ENCODE measurements at places on chromosomes 1 and 21.

DNA sequence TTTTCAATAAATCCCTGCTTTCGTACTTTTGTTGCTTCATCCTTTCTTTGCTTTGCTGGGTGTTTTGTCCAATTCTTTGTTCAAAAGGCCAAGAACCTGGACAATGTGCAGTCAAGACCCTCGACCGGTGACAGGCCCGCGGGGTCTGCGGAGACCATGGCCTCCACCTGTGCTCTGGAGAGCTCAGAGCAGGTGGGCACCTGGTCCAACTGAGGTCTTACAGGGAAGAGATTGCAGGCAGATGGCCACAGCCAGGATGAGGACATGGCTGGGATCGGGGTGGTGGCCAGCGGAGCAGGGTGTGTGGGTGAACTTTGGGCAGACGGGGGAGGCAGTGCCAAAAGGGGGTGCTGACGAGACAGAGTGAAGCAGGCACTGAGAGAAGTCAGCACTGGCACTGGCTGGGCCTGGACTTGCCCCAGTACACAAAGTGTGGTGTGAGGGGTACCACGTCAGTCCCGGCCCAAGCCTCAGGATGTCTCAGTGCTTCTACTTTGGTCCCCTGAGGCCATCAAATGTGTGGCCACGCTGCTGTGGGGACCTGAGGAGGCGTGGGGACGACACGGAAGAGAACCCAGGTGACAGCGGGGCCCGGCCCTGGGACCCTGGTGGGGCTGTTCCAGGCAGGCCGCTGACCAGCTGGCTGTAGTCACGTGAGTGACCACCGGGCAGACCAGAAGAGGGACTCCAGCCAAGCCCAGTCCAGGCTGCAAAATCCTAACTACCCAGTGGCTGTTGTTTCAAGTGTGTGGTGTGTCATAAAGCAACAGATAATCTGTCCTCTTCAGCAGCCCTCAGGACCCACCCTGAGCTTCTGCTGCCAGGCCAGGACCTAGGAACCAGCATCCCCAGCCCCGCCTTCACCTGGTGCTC is 10.4 kb upstream of the CCDC27 start:
- no peak for DNase-seq

DNA sequence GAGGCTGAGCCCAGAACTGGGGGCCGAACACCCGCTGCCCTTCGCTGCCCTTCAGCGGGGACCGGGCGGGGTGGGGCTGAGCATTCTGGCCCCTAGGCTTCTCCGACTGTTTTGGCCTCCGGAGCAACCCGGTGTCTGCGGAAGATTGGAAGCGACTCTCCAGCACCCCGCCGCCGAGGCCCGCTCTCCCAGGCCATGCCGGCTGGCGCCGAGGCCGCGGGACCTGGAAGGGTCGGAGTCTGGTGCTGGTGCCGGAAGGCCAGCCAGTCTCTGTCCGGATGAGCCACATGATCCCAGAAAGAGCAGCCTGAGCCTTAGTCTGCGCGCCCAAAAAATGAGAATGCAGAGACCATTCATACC is 272.0 kb downstream of the FOXD2 start:
- no peak for DNase-seq

GRCh38 chr1:193905288-193906085 is 719.1 kb upstream of the B3GALT2 start:
- no peak for DNase-seq

DNA sequence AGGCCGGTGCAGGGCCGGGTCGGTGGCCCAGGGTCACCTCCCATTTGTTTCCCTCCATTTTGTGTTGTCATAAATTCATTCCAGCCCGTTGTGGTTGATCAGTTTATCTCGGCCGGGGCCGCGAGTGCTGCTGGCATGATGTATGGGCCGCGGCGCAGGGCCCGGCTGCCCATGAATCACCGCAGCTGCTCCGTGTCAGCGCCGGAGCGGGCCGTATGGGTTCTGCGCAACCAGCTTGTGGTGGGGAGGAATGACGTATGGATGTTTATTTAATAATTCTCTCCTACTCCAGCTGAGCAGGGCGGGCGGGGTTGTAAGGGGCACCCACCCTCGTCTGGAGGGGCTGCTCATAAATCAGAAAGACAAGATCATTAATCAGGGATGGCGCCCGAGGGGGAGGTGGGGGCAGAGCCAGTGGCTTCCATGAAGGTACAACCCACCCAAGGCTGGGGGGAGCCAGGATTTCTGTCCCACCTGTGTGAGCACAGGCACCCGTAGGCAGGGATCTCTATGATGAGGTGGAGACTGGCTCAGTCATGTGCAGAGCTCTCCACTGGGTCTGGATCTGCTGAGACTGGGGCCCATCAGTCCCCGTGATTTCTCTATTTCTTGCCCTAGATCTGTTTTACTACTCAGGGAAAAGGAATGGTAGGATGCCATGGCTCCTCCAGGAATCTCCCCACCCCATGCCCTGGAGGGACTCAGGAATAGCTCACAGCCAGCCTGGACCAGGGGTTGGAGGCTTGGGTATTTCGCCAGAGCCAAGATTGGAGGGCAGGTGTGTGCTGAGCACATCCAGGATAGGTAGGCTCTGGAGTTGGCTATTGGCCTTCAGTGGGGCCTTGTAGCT is 27.8 kb downstream of the TMEM53 start:
- DNase-seq, result no peak

GRCh38 chr1:159548126-159548525 is 12.3 kb upstream of the OR10J5 start:
- DNase-seq, result no peak

DNA sequence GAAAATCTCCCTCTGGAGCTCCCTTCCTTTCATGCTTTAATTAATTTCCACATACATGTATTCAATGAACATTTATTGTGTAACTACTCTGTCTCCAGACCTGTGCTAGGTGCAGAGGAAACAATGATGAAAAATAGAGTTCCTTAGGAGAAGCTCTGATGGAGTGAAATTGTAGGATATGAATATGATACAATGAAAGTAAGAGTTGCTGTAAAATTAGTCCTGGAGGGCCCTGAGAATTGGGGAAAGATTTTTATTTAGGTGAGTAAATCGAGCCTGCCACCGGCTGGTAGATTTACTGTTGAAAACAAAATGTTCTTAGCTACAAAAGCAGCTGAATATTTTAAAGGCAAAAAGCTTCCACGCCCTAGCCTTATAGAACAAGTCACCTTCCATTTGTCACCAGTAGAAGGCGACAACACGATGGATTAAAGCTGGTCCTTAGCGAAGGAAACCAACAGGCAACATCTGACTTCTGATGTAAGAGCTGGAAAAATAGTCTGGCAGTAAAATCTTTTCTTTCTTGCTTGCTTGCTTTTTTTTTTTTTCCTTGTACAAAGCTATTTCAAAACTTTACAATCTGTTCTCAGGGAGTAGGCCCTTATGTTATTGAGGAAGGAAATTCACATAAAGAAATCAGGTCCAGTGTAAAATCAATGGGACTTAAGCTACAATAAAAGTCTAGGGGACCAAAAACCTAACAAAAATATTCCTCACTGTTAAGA is 82.0 kb upstream of the ROR1 start:
- no peak for DNase-seq

DNA sequence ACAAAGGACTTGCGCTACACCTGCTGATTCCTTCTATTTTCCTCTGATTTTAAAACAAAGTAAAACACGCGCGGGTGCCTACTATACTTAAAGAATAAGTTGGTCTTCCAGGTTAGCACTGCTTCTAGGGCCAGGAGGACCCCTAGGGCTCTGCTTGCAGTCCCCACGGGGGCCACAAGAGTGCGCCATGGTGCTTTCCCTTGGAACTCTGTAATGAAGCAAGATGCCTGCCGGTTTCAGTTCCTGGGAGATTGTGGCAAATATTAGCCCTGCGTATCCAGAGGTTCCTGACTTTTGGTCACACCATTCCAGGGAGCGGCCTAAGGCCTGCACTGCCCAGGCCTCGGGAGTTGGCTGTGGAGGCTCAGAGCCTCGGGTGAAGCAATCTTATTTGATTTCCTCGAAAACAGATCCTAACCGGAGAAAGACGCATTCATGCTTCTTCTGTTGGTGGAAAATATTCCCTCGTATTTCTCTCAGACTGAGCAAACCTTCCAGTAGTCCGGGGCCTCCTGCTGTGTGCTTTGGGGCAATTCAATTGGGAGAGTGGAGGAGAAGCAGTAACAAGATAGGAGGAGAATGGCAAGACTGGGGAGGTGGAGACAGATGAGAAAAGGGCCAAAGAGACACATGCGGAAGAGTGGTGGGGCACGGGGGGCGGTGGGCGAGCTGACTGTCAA is 25.3 kb downstream of the ADAM30 start:
- DNase-seq, result peak; percentile 57

- no peak for DNase-seq
These were observed 65.4 kb downstream of the PLEKHA6 start for GRCh38 chr1:204294357-204294756.

GRCh38 chr1:198604975-198605374 is 33.9 kb upstream of the PTPRC start:
- DNase-seq, result no peak

DNA sequence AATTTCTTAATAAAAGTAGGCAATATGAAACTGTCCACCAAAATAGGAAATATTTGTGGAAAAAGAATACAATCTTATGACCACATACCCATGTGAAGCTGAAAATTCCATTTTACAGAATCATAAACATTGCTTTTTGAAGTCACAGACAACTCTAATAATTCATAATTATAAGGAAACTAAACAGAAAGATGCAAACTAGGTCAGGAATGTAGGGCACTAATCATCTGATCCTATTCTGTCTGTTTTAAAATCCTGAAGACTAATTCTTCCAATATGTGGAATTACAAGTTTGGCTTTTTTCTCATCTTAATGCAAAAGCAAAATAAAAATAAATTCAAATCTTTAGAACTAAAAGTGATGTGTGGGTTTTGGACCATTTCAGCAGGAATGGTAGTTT is 528.6 kb downstream of the LTN1 start:
- DNase-seq, result no peak

DNA sequence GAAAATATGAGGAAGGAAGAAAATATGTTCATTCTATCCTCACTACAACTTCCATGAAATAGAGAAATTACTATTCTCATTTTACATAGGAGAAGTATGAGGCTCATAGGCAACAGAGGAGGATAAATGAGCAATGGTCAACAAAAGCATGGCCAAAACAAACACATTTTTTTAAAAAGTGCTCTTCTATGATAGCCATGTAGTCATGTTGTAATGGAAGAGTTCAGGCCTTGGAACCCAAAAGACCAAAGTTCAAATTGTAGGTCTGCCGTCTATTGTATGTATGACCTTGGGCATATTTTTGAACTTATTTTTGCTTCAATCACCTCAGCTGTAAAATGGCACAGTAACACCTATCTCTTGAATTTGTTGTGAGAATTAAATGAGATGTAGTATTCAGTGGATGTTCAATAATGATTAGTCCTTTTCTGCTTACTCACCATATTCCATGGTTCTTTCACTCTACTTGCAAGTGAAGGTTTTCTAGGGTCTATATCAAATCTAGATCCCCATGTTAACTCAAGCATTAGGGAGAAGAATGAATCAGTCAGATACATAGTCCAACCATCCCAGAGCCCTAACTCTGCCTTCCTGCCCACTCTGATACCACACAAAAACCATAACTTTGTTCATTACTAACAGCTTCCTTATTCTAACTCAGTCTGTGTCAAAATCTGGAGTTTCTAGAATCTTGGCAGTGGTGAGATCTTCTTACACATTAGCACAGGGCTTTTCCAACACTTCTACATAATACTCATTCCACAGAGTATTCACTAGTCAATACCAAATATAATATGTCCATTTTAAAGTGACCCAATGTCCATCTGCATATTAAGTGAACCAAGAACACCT is 353.2 kb downstream of the PLPP3 start:
- no peak for DNase-seq

- no peak for DNase-seq
These were observed 23.6 kb upstream of the CCDC17 start for GRCh38 chr1:45647248-45648021.

DNA sequence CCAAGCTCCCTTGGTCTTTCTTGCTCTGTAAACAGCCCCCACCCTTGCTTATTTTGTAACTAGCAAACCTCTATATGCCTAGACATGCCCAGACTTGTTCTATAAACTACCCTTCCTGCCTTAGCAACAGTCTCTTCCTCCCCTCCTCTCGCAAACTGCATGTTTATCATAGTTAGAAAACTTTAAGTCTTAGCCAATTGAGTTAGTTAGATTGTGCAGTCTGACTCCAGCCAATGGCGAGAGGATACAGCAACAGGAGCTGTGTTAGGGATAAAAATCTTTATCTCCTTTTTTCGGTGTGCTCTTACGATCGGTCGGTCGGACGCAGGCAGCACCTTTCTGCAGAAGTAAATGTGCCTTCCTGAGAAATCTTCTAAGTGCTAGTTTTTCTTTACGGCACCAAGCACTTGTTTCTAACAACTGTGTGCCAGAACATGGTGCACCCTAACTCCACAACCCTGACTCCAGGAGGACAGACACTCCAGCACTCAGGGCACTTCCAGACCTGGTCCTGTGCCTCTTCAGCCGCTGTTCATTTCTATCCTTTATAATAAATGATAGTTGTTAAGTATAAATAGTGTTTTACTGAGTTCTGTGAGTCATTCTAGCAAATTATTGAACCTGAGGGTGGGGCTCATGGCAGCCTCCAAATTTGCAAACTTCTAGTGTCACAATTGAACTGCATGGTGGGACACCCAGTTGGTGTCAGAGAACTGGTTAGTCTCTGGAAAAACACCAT is 25.7 kb upstream of the GNG4 start:
- DNase-seq, result no peak

- DNase-seq, result no peak
These were observed 55.9 kb downstream of the RRAGC start for GRCh38 chr1:38803647-38804046.

DNA sequence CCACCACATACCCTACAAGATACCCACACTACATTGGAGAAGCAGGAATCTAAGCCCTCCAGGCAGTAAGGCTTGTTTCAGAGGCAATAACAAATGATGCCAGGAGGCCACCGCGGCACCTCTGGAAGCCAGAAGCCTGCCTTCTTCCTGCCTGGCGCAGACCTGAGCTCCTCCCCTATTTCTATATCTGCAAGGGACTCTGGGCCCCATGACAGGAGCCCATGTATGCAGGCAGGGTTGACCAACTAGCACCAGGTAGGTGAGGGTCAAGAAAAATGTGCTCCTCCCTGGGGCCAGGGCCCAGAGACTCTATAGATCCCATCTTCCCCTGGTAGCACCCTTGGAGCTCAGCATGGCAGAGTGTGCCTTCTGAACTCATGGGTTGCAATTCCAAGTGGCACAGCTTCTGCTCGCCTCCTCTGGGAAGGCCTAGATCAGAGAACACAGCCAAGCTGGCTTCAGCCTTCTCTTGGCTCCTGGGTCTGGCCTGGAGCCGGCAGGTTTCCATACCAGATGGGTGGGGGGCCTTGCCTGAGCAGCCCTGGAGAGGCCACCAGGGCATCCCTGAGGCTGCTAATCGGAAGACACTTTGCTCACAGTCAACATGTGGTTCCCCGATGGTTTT is 85.1 kb downstream of the STUM start:
- DNase-seq, result no peak

DNA sequence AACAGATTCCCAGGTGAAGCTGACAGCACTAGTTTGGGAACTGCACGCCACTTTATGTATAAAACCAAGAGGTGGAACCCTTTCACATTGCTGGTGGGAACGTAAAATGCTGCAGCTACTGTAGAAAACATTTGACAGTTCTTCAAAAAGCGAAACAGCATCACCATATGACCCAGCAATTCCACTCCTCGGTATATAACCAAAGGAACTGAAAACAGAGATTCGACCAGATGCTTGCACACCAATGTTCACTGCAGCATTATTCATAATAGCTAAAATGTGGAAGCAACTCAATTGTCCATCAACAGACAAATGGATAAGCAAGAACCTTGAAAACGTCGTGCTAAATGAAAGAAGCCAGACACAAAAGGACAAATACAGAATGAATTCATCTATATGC is 17.5 kb downstream of the RSPH1 start:
- DNase-seq, result no peak
